ENCODE measurements at places on chromosomes 7 and 10.

GRCh38 chr7:155358948-155359712 lies 61.5 kb downstream of the INSIG1 start:
- no peak for DNase-seq

DNA sequence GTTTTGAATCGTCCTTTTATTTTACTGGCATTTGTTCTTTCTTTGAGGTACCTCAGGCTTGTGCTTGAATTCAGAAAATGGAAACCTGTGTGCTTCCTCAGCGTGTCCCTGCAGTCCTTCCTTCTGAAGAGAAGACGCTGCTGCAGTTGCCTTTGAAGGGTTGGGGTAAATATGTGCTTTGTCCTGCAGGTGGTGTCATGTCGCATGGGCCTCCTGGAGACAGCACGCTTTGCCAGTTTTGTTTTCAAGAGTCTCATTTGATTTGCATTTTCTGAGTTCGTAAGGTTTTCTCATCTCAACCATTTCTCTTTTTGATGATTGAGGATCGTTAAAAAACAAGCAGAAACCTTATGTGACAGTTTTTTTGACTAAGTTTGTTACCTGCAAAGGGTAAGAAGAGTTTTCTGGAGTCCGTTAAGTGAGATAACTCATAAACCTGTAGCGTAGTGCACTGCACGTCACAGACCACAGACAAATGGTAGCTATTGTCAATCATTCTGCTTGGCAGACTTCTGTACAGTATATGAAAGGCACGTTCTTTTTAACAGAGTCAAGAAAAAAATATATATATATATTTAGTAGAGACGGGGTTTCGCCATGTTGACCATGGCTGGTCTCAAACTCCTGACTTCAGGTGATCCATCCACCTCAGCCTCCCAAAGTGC lies 57.0 kb downstream of the CDC123 start:
- no peak for DNase-seq

DNA sequence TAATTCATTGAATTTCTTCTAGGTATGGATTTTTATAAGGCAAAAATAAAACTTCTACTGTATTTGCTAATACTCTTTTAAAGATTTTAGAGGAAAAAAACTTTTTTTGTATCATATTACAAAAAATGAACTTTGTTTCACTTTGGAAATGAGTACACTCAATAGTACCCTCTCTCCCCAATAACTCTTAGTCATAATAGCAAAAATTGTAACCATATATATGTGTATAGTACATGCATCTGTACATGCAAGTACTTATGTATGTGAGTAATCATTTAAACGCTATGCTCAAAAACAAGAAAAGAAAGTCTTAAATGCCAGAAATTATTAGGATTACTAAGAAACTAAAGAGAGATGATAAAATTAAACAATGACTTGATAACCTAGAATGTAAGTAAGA lies 95.9 kb upstream of the HGF start:
- no peak for DNase-seq

DNA sequence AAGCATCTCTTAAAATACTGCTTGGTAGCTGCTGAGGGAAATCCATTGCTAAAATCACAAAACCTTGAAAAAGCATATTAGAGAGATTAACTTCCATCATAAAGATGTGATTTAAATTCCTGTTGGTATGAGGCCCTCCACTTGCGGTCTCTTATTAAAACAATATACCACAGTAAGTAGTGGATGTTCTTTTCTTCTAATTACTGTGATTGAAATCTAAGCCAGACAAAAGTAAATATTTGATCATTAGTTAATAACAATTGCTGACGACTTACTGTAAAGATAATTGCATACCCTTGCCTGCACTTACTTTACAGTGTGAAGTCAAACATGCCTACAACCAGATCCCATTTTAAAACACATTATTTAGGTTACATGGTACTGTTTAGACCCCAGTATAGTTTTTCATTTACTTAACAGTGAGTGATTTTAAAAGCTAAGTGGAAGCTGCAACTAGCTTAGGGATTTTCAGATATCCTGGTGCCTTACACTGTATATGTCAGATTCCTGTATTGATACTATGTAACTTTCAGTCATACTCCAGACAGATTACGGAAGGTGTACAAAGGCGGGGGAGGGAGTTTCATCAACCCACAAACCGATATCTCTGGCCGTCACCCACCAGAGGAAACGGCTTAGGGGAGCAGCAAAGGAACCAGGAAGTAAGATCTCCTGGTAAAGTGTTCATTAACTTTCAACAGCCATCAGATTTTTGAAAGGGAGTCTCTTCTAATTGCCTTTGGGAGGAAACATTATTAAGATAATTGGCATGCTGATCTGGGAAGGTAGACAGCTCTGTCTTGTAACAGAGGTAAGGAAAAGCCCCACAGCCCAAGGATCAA lies 986 bp downstream of the NRP1 start:
- no peak for DNase-seq

DNA sequence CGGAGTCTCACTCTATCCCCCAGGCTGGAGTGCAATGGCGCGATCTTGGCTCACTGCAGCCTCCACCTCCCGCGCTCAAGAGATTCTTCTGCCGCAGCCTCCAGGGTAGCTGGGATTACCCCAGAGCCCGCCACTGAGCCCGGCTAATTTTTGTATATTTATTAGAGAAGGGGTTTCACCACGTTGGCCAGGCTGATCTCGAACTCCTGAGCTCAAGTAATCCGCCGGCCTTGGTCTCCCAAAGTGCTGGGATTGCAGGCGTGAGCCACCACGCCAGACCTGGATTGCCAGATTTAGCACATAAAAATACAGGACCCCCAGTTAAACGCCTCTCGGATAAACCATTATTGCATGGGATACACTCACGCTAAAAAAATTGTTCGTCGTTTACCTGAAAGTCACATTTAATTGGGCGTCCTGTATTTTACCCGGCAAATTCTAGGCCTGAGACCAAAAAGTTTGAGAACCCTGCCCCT lies 375 bp upstream of the GATAD1 start:
- no peak for DNase-seq

DNA sequence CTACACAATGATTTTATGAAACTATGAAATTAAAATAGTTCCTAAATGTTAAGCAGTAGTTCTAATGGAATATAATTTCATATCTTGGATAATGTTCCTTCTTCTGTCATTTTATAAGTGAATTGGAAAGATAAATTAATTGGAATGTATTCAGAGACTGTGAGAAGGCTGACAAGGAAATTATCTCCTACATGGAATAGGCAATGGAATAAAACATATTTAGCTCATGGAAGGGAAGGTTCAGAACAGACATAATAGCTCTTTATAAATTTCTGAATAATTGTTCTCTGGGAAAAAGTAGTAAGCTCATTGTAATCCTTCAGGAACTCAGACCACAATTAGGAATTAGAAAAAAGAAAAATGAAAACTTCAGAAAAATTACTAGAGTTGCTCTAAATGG lies 1172.3 kb upstream of the SORCS1 start:
- DNase-seq: no peak

DNA sequence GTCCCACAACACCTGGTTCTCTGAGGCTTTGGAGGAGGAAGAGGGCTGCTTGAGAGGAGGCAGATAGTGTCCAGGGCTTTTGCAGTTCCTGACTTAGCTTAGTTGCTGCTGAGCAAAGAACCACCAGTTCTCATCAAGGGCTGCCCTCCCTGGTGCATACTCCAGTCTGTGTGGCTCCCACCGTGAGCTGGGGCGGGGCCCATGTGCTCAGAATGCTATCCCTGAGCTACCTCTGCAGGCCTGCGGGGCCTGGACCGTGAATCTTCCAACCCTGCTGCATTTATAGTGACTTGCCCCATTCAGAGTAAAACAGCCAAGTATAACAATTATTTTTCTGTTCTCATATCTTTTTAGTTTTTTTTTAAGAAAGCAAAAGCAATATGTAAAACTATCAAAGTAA lies 49.2 kb downstream of the TACR2 start:
- DNase-seq: no peak
